Stimulated activated CD8-positive, alpha-beta memory T cell treated with anti-CD3 and anti-CD28 coated beads, Interleukin-15, amount 100 ng/mL, for 48 hours (primary cell): ENCODE measurements at places on chromosomes 7 and 10.
A peak's percentile ranks its signal among the peaks of the same experiment; 100 is the strongest.

DNA sequence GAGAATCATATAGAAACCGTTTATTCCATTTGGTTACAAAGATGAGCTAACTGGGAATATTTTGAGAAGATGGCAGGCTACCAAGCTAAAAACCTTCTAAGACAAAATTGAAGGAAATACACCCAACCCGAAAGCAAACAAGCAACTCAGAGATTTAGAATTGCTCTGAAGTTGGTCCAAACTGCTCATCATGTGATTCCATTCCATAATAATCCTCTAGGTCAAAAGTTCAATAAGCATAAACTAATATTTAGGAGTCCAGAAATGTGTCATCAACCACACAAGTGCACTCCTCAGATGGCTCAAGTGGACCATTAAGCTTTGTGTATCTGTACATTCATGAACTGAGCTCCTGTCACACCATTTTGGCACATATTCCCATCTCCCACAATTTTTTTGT lies 28.7 kb downstream of the DGKI start:
- DNase-seq: no peak

- no peak for DNase-seq
These were observed 99.9 kb downstream of the OAT start for GRCh38 chr10:124318811-124319210.

DNA sequence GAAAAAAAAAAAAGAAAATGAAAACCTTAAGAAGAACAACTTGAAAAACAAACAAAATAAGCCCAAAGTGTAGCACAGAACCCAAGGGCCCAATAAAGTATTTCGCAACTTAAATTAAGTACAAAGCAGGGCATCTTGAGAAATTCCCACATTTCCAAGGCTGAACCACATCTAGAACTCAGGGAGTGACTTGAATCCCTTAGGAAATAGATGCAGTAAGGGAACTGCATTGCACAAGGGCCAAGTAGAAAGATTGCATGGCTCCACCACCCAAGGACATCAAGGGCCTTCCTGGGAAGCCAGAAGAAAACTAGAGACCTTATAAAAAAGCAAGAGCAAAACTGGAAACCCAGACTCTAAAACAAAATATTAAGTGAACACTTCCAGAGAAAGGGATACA lies 352.7 kb downstream of the CXCL12 start:
- DNase-seq: no peak

DNA sequence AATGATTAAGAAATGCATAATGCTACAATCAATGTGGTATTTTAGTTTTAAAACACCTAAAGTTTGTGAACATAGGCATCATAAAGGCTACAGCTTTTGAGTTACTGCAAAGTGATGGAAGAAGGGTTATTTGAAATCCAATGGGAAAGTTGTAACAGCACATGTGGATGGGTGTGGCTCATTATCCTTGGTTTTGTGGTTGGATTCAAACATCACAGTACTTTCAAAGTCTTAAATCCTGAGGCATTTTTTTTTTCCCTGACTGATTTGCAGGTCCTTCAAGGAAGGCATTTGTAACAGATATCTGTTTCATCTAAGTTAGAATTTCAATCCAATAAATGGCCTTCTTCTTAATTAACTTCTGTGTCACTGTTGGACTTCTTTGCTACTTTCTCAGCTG lies 9.8 kb upstream of the SHTN1 start:
- DNase-seq: no peak

GRCh38 chr10:34001087-34001580 lies 666.7 kb upstream of the NRP1 start:
- no peak for DNase-seq

DNA sequence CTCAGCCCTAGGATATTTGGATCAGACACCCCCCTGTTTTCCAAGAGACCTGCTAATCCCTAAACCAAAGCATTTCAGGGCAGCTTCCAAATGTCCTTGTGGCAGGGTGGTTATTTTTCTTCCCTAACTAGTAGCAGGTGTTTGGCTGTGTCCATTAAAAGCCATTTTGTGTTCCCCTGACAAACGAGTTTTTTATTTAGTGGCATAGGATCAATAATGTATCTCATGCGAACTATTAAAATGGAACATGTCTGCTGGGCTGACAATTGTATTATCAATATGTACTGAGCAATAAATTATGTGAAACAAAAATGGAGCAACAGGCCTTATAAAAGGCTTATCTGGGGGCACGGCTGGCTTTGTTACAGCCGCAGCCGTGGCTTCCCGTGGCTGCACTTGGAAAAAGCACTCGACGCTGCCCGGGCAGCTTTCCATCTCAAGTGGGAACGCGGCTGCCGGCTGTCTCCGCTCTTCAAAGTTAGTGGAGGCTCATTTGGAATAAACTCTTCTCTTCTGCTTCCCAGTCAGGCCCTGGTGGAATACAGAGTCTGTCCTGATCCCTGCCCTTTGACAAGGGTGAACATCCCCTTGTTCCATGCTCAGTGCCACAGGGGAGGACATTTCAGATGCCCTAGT lies 554.3 kb downstream of the TYW1 start:
- DNase-seq: no peak

DNA sequence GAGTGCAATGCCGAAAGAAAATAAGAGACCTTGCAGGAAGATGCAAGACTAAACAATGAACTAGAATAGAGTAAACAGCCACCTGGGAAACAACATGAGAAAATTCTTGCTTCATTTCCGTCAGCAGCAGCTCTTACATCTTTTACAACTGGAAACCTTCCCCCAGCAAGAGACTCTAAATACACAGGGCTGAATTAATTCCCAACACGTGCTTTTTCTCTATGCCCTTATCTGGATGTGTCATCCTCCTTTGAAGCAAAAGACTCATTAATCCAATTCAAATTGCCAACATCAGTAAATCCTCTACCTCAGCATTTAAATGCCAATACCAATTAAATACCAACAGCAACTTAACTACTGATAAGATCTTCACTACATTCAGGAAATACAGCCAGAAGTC lies 99.0 kb upstream of the PDE1C start:
- no peak for DNase-seq

DNA sequence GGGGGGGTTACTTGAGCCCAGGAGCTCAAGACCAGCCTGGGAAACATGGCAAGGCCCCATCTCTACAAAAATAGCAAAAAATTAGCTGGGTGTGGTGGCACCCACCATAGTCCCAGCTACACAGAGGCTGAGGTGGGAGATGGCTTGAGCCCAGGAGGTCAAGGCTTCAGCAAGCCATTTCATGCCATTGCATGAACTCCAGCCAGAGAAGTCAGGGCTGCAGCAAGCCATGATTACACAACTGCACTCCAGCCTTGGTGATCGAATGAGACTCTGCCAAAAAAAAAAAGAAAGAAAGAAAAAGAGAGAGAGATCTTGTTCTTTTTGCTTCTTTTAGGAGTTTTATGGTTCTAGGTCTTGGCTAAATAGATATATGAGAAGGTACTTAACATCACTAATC lies 200.2 kb upstream of the PHYHIPL start:
- no peak for DNase-seq

DNA sequence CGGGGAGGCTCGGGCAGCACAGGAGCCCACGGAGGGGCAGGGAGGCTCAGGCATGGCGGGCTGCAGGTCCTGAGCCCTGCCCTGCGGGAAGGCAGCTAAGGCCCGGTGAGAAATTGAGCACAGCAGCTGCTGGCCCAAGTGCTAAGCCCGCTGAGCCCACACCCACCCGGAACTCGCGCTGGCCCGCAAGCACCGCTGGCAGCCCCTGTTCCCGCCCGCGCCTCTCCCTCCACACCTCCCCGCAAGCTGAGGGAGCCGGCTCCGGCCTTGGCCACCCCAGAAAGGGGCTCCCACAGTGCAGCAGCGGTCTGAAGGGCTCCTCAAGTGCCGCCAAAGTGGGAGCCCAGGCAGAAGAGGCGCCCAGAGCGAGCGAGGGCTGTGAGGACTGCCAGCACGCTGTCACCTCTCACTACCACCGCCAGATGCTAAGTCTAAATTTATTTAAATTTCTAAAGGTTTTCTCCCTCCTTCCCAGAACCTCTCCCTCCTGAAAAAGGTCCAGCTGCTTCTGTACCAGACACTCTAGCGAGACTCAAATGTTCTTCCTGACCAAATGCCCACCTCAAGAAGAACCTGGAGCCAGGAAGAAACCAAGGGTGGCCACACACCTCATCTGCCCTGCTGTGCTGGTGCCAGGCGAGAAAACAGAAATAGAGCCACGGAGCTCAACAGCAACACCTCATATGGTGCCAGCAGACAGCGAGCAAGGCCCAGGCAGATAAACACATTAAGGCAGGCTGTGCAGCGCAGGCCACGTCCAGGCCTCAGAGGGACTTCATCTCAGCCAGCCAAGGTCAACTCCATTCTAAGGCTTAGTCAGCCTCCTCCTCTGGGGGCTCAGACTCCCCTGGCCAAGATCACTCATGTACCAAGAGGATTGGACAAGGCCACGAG lies 47.0 kb downstream of the KCNMA1 start:
- DNase-seq: no peak

- DNase-seq: no peak
These were observed 98.9 kb downstream of the LRMDA start for GRCh38 chr10:75530299-75530698.

DNA sequence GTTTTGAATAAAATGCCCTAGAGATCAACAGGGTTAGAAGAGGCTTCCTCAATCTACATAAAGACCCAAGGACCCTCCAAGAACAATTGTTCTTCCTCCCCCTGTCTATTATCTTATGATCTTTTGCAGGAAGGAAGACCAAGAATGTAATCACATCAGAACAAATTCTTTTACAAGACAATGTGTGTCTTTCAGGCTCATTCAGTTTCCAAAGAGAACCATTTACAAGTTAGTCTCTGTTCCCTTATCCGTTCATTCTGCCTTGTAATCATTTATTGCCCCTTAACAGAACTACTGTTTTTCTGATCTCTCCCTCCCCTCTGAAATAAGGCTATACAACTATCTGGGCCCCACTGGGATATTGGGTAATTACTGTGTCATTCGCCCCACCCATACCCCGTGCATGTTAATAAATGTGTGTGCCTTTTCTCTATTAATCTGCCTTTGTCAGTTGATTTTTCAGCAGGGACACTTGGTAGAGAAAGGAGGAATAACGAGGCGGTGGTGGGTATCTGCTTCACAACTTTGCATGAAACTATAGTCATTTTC lies 5.7 kb upstream of the MKRN1 start:
- DNase-seq: no peak

- no peak for DNase-seq
These were observed 112.1 kb upstream of the KLF6 start for GRCh38 chr10:3897156-3897555.

DNA sequence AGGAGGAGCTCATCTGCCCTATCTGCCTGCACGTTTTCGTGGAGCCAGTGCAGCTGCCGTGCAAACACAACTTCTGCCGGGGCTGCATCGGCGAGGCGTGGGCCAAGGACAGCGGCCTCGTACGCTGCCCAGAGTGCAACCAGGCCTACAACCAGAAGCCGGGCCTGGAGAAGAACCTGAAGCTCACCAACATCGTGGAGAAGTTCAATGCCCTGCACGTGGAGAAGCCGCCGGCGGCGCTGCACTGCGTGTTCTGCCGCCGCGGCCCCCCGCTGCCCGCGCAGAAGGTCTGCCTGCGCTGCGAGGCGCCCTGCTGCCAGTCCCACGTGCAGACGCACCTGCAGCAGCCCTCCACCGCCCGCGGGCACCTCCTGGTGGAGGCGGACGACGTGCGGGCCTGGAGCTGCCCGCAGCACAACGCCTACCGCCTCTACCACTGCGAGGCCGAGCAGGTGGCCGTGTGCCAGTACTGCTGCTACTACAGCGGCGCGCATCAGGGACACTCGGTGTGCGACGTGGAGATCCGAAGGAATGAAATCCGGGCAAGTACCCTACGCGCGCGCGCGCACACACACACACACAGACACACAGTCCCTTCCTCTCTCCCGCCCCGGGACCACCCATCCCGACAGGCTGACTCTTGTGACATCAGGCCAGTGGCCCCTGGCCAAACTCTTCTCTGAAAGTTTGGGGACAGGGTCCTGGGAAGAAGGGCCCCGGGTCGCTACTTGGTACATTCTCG lies 538 bp downstream of the TRIM8 start:
- peak; percentile 69 for DNase-seq

DNA sequence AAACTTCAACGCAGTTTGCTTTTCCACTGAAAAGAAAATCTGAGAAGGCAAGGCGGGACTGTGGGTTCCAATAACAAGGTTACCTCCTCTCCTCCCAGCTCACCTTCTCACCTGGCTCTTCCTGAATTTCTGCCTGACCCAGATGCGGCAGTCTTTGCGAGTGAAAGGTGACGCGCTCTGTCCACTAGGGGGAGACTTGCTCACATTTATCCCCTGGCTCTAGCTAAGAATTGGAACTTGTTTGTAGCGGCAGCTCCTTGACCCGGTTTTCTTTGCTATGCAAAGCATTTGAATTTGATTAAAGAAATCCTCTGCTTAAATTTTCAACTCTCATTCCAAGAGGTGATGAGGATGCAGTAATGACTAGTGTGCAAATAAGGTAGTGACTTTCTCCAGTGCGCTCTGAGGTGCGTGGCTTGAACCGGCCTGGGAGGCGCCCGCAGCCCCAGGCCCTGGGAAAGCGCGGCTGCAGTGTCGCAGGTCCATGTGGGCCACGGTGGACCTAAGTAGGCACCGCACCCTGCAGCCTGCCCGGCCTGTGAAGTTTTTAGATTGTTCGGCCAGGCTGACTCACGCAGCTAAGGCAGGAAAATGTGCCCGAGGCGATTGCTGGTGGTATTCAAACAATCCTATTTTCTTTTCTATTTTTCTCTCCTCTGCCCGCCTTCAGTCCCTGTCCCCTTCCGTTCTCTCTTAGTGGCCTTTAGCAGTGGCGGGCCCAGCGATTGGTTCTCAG lies 336.9 kb upstream of the NPSR1 start:
- peak; percentile 3 for DNase-seq

DNA sequence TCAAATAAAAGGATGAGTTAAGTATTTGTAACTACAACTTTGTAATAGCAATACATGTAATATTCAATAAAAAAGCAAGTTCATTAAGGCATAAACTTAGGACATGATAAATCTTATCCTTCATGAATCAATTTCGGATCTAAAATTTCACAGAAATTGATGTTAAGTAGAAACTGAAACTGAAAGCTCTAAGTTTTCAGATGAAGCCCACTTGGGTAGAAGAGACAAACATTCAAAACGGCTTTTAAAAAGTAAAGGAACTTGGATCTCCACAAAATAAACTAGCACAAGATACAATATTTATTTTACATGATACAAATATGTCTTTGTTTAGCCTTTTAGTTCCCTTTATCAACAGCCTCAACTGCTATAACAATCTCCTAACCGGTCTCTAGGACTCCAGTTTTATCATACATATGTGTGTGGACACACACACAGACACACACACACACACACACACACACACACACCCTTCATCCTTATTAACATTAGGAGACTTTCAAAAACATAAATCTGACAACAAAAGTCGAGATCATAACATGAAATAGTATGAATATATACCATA lies 83.7 kb downstream of the USP6NL start:
- no peak for DNase-seq

GRCh38 chr10:127698886-127699285 lies 38.1 kb upstream of the FOXI2 start:
- DNase-seq: no peak

DNA sequence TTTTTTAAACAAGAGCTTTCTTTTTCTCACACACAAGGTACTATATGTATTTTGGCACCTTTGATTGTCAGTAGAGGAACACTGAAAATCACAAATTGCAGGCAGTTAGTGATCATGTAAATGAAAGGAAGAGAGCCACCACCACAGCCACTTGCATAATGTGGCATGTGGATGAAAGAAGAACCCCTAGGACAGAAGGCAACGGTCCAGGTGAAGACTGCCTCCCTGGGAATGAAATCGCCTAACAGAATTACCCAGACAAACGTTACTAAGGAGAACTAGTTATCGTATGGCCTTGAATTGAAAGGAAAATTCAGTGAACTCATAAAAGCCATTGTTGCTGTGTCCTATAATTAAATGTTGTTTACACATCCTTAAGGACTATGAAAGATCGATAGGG lies 41.2 kb upstream of the PTPRZ1 start:
- DNase-seq: no peak

- no peak for DNase-seq
These were observed 26.3 kb upstream of the COMTD1 start for GRCh38 chr10:75261813-75262705.
